AG09319 (cell line): ENCODE measurements at places on chromosomes 6 and 20.

GRCh38 chr6:111481836-111482187, 1.2 kb downstream of the REV3L start:
- no peak for DNase-seq

GRCh38 chr6:3318226-3318625, 59.5 kb downstream of the PSMG4 start:
- no peak for DNase-seq

DNA sequence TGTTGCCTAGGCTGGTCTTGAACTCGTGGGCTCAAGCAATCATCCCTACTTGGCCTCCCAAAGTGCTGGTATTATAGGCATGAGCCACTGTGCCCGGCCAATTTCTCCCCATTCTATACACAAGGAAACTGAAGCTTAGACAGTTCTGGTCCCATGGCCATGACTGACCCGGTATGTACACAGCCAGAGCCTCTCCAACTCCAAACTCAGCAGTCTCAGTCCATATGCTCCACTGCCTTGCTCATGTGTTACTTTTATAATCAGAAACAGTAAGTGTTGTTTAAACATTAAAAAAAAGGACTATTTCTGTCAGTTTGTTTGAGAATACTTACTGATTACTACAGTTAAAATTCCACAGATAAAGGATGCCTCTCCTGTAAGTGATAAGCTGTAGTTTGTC, 50.6 kb downstream of the RNF24 start:
- no peak for DNase-seq

DNA sequence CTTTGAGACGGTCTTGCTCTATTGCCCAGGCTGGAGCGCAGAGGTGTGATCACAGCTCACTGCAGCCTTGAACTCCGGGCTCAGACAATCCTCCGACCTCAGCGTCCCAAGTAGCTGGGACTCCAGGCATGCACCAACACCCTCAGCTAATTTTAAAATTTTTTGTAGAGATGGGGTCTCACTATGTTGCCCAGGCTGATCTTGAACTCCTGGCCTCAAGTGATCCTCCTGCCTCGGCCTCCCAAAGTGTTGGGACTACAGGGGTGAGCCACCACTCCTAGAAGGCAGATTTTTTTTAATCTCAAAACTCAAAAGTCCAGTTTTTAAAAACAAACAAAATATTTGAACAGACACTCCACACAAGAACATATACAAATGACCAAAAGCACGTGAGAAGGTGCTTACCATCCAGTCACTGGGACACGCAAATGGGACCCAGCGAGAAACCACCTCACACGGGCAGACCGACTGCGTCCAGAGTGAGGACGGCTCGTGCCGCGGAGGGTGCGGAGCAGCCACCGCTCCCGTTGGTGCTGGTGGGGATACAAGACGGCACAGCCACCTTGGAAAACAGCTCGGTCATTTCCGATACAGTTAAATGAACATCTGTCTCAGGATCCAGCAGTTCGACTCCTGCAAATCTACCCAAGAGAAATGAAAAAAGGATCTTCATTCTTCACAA, 8.5 kb upstream of the HELZ2 start:
- no peak for DNase-seq

GRCh38 chr20:52612046-52612632, 360.0 kb upstream of the TSHZ2 start:
- no peak for DNase-seq

DNA sequence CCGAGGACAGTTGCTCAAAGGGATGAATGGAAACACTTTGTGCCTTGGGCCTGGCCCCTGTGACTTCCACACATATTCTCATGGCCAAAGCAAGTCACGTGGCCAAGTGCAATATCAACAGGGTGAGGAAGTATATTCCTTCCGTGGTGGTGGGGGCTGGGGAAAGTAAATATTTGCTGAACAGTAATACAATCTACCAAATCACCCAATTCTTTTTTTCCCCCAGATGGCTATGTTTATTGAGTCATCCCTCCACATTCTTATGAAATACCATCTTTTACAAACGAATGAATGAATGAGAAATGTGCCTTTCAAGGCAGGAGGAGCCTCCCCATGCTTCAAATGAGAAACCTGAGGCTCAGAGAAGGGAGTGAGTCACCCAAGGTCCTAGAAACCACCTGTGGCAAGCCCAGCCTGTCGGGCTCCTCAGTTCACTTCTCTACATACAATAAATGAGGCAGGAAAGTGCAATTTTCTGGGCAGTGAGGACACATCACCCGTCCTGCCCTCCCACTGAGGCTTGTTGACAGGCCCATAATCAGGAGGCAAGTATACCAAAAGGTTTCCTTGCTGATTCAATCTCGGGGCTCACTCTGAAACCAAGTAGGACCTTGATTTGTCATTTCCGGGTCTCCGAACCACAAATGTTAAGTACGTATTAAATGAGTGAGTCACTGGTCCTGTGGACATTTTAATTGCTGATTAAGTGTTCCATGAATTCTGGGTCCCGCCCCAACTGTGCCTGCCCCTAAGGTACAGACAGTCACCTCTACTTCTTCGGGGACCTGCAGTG, 25.3 kb upstream of the TOP1 start:
- peak; percentile 92 for DNase-seq

DNA sequence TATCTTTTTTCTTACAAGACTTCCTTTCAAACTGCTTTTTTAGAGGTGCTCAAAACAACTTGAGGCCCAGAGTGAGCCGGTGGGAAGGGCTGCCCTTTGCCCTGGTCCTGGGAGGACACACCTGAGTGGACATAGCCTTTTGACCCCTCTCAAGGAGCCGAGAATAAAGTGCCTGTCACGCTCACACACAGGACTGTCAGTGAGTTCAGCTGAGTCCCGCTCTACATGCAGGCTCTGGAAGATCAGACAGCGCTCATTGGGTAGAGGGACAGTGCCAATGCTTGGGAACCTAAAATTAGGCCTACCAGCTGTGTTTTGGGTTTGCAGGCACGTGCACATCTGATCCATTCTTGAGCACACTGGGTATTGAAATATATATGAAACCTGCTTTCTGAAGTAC, 387.8 kb downstream of the CD83 start:
- DNase-seq, result no peak

DNA sequence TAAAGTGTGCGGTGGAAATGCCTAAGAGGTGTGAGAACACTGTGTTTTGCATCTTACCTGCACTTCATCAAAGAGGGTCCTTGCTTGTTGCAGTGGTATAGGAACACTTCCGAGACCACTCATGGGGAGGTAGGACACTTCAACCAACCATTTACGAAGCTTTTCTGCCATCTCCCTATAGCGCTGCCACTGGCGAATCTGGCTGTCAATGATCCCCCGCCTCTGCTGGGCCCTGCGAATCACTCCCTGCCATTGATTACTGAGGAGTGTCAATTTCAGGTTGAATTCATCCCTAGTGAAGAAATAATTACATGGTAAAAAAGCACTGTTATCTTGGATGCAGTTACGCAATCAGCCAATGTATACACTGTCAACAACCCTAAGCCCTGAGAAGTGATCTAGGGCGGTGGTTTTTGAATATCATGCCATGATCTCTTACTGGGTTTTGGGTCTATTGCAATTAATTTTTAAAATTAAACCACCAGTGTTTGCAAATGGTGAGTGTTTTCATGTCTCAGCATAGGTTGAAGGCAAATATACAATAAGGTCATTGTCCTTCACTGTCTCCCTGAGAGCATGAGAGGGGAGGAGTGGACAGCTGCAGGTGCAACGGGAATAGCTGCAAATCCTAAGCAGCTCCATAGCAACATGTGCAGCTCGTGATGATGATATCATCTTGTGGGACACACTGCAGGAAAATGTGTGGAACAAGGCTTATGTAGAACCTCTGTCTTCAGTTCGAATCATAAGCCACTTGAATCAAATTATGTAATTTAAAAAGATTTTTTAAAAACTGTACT, 400.6 kb downstream of the ESR1 start:
- DNase-seq, result no peak
